ENCODE measurements at places on chromosomes 1 and 21.
A peak's percentile ranks its signal among the peaks of the same experiment; 100 is the strongest.

GRCh38 chr1:150233359-150234308 is 2.3 kb downstream of the ANP32E start:
- DNase-seq = no peak

GRCh38 chr1:53328009-53328461 is at the start of gene LRP8:
LRP8 (minus strand) TSS chr1:53328070; CDS start chr1:53327912, 158 bp downstream.
- DNase-seq = peak; percentile 63

- no peak for DNase-seq
Observed at GRCh38 chr1:150997949-150998348, 8.8 kb downstream of the MINDY1 start.

DNA sequence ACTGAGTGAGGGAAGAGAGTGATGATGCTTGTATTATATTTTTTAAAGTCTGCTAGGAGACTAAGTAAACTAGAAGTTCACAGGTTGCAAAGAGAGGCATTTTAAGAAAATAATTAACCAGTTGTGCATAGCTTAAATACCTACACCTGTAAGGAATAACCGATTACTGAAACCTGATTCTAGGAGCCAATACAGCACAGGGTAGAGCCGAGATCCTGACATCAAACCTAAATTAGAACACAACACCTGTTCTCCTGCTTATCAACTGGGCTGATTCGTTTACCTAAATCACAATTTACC is 54.8 kb downstream of the EPRS1 start:
- no peak for DNase-seq

GRCh38 chr1:60151311-60151710 is 77.7 kb upstream of the C1orf87 start:
- DNase-seq = no peak

DNA sequence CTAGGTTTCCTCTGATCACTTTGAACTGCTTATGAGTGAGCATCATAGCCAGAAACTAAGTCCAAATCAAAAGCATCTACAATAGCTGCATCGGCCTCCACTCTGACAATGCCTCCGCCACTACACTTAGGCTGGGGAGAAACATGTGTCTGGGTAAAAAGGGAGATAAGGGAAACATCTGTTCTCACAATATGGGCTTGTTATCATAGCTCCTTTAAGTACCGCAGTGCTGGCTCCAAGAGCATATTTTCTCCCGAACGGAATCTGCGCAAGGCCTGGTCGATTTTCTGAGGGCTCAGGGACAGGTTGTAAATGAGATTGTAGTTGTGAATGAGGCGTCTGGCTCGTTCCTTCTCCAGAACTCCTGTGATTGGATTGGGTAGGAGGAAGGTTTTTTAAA is 63.9 kb upstream of the CYP2J2 start:
- DNase-seq = no peak

DNA sequence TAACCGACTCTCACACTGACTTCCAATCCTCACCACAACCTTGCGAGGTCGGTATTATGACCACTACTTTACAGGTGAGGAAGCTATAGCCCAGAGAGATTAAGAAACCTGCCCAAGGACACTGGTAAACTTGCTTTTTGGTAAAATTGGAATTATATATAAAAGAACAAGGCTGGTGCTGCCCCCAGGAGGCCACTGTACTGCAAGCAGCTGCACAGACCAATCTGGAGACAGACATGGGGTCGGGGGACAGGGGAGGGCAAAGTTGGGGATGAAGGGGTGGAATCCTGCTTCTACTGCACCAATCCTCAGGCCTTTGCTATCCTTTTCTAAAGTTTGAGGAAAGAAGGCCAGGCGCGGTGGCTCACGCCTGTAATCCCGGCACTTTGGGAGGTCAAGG is 280.8 kb downstream of the SPATA17 start:
- DNase-seq = no peak

DNA sequence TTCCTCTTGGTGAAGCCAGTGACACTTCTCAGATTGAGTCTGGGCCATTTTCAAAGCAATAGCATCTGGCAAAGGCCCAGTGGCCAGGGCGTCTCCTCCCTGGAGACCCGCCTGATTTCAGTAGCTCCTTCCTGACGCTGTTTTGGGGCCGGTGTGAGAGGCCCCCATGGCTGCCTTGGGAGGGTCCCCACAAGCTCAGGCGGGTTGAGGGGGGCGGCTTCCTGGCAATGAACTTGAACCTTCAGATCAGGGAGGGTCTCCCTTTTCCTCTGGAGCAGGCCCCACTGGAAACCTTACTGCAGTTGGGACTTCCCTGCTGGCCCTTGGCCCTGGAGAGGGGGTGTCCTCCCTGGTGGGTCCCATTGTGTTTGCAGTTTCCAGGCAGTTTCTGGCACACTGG is 121.2 kb downstream of the CRYAA start:
- no peak for DNase-seq

DNA sequence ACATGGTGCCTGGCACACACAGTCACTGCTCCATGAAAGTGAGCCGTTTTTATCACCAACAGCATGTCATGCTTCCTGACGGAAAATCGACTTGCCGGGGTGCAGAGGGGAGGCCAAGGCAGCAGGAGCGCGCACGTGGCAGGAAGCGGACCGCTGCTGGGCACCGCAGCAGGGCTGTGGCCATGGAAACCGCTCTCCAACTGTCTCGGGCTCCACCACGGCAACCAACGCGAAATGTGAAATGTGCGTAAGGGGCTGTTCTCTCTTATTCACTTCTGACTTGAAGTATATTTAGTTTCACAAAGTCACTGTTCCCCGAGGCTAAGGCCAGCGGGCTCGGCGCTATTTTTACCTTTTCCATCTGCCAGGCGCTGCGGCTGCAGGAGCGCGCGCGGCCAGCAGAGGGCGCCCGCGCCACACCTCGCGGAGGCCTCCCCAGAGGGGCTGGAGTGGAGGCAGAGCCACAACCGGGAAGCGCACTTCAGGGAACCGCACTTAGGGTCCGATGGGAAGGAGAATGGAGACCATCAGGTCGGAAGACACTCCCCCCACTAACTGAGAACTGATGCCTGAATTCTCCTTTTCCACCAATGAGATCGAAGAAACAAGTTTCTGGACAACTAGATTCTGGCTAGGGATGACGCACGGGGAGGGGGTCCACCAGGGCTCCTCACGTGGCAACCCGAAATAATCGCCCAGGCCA is 19.7 kb downstream of the RCC2 start:
- no peak for DNase-seq

GRCh38 chr1:161374373-161374772 is 6.7 kb upstream of the CFAP126 start:
- no peak for DNase-seq

- DNase-seq = no peak
Observed at GRCh38 chr1:62781841-62782543, 1.9 kb upstream of the ATG4C start.

- no peak for DNase-seq
Observed at GRCh38 chr1:9305216-9305615, 12.5 kb downstream of the SPSB1 start.

DNA sequence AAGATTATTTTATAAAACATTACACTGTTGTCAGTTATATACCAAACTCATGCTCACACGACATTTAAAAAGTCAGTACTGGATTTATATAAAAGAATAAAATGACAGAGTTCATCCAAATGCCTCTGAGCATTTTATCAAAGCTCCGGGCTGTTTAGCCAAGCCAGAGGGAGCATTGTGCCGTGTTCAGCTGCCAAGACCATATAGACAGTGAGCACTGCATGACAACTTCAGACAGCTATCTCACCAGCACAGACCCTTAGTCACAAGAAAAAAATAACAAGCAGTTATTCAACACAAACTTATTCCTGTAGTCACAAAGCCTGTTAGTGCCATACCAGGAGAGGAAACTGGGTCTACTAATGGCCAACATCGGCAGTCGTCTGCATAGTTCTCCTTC is 88.0 kb upstream of the PBX1 start:
- no peak for DNase-seq

- no peak for DNase-seq
Observed at GRCh38 chr1:66206563-66207144, 327.3 kb upstream of the SGIP1 start.

DNA sequence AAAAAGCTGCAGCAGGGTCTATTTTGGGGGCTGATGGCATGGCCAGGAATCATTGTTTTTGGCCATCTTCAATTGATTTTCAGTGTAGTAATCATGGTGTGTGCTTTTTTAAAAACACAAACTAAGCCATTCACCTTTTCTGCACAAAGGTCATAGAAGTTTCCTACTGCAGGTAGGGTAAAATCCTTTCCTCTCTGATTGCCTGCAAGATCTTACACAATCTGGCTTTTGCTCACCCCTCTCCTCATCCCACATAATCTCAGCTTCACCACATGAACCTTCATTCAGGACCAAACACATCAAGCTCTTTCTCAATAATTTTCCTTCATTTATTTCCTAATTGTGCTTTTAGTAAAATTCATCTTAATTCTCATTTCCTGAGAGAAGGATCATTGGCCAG is 38.3 kb upstream of the GBP5 start:
- DNase-seq = no peak

DNA sequence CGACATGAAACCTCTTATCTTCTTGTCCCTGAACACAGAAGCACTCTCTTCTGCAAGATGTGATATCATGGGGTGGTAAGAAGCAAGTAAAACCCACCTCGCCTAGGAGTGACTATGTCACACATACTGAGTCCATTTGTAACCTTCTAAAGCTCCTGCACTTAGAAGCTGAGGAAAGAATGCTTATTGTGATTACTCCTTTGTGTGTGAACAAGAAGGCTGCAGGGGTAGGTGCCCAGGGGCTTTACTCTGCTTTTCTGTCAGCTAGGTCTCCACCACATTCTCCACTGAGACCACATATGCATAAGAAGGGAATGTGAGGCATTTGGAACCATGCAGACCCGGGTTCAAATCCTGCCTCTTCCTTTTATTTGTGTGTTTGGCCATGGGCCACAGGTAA is 144.3 kb downstream of the DMRTA2 start:
- DNase-seq = no peak

DNA sequence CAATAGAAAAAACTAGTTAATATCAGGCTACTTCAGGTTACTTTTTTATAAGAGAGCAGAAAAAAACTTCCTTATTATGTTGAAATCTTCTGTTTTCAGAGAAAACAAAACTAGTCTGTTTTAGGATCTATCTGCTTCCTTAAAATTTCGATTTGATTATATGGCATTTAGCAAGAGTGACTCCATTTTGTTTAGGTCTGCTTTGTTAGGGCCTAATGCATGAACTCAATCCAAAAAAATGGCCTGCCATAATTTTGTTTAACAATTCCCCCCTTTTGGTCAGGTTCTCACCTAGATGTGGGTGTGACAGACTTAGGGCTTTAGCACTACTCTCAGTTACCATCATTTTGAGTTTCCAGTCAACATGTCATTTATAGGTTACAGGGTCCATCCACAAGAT is 89.8 kb upstream of the GNG12 start:
- DNase-seq = no peak

DNA sequence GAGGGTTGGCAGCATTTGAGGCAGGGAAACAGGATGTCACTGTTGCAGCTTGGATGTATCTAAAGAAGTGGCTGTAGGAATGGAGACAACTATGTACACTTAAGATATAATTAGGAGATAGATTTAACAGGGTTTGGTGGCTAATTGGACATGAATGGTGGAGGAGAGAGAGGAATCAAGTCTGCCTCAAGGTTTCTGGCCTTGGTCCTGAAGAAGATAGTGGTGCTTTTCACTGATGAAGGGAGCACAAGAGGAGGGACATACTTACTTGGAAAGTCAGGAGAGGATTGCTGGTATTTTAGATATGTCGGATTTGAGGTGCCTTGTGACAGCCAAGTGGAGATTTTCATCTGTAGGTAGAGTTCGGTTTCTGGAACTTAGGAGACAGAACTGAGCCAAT is 123.9 kb downstream of the ST6GALNAC3 start:
- no peak for DNase-seq

GRCh38 chr1:69475021-69475420 is 92.7 kb upstream of the LRRC7 start:
- DNase-seq = no peak

- peak; percentile 77 for DNase-seq
Observed at GRCh38 chr1:243748706-243749283, 101.2 kb downstream of the AKT3 start.

DNA sequence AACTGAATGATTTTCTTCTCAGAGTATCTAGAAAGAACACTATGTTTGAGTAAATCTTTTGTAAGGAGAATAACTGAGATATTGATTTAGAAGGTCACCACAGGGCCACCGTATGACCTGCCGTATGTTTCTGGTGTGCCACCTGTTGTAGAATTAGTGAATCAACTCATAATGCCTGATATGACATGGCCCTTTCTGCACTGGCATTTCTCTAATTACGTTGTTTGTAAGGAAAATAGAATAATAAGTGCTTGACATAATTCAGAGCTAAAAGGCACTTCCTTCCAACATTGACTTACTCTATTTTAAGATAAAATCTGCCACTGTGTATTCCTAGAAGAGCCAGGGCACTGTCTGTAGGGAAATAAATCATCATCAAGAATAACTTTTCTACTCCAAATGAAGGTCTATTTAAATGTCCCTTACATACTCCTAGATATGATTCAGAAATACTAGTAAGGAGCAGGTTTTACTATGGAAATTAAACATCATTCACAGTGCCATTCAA is 101.7 kb downstream of the PHTF1 start:
- no peak for DNase-seq

GRCh38 chr1:39955547-39956539 is 898 bp downstream of the MFSD2A start:
- peak; percentile 26 for DNase-seq

DNA sequence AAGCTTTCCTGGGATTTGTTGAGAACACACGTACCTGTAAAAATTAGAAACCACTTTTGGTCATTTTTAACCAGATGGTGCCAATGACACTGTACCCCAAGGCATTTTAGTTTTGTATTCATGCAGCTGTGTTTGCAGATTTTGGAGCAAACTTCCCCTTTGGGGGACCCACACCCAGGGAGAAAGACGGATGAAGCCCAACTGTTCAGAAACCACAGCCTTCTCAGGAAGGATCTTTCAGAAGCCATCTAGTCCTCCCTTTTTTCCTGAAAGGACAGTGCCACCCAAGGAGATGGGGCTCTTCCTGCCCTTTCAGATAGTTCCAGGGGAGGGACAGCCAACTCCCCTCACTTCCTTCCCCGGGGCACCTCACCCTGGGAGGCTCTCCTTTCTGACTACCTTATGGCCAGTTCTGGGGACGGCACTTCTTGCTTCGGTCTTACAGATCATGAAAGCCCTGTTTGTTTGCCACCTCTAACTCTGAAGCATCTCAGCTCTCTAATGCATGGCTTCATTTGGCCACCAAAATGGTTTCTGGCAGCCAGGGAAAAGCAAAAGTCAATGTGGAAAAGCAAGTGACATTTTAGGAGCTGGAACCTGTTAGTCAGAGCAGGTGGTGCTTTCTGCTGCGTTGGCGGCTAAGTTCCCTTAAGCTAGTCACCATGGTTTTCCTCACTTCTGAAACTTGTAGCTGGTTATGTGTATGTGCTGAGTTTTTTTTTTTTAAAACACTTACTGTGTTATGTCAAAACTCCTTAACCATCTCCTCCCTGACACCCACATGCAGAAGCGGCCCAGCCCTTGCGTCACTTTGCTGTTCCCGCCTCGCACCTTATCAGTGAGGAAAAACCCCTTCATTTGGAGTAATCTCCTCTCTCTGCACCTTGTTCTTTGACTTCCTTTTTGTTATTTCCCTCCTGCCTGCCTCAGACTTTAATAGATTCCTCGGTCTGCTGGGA is 10.1 kb downstream of the TMCC2 start:
- DNase-seq = no peak
